RPMI7951 (cell line): ENCODE measurements at places on chromosomes 1 and 21.

DNA sequence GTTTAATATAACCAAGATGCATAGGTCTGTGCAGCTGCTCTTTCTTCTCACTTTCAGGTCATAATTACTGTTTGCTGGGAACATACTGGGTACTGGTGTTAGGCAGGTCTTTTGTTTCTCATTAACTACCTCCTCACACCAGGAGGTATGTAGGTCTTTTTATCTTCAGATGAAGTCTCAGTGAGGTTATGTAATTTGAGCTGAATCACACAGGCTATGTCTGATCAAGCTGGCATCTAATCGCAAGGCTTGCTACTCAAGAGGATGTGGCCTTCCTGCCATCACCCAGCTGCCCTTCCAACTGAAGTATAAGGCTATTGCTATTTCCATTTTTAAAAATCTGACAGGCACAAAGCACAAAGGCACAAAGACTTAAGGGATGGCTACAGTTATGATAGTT lies 96.4 kb downstream of the RUNX1 start:
- DNase-seq, result no peak

DNA sequence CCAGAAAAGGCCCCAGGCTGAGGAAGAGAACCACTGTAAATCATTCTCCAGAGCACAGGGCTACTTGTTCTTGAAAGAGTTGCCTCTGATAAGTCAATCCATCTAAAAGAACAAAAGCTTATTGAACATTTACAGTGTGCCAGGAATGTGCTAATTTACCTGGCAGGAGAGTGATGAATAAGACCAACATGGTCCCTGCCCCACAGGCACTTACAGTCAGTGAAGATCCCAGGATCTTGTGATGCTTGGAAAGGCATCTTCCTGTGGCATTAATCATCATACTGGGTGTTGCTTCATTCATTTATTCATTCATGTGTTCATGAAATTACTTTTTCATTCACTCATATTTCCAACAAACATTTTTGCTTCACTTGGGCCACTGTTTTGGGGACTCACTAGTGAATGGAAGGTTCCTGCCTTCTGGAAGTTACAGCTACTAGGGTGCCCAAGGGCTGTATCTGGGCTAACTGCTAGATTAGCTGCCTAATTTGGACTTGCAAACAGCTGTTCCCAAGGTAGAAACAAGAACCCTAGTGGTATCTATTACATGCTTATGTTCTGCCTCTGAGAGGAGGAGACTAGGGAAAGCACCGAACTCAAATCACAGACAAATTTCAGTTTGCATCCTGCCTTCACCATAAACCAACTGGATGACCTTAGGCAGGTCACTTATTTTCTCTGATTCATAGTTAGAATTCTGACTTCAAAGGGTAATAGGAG lies 133.5 kb downstream of the CLIC6 start:
- DNase-seq, result peak; percentile 30

DNA sequence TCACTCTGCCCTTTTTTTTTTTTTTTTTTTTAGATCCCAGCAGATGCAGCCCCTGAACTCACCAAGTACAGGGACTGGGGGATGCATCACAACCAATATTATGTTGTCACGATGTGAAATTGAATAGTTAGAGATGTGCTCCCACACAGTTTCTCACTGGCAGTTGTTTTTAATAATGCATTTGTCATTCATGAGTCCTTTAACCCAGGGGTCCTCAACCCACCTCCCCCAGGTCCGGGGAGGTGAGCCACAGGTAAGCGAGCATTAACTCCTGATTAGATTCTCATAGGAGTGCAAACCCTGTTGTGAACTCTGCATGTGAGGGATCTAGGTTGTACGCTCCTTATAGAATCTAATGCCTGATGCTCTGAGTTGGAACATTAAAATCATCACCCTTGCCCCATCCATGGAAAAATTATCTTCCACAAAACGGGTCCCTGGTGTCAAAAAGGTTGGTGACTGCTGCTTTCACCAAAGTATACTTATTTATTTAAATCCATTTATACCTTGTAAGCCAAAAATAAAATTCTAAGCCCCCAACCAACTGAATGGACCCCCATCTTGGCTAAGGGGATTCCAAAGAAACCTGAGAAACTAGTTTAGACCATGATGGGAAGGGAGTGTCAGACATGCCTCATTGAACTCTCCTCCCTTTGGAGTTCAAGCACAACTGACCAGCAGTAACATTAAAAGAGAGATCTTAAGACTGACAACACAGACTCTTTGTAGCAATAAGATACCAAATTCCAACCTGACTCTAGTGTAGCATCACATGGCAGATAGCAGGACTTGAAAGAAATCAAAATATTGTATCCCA lies 119.3 kb upstream of the ATP1A1 start:
- DNase-seq, result no peak

- no peak for DNase-seq
Observed at GRCh38 chr1:177798614-177799013, 171.2 kb downstream of the SEC16B start.

DNA sequence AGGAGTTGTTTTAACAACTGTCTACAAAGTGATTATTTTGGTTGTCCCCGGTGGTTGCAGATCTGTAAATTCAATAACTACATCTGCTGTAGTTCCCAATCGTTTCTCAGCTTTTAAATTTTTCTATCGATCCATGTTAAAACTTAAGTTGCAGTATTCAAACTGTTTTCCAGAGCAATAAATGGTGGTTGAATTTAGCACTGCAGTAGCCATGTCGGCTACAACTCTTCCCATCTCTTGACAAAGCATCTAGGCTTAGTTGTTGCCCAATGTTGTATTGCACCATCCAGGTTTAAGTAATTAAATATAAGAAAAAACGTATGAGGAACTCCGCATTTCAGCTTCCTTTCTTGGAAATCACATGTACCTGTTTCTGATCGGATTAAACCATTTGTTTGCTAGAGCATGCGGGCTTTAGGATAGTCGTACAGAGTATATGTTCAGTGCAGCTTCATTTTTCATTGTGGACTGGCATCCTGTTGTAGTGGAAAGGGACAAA lies 996 bp downstream of the CNIH4 start:
- no peak for DNase-seq

GRCh38 chr1:185645162-185645640 lies 89.0 kb upstream of the HMCN1 start:
- peak; percentile 75 for DNase-seq

DNA sequence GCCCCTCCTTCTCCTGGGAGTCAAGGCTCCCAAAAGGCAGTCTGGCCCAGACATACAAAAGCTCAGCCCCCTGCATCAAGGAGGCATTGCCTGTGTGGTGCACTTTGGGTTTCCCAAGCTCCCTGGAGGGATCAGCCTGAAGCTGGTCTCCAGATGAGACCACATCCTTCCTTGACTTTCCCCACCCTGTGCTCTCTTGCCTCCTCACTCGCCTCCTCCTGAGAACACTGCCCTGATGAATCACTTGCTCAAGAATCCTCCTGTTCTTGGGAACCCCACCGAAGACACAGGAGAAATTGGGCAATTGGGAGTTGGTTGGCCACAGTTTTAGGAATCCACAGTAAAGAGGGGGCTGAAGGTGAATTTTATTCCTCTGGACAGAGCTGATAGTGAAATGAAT lies 34.8 kb upstream of the LYST start:
- DNase-seq, result peak; percentile 83

DNA sequence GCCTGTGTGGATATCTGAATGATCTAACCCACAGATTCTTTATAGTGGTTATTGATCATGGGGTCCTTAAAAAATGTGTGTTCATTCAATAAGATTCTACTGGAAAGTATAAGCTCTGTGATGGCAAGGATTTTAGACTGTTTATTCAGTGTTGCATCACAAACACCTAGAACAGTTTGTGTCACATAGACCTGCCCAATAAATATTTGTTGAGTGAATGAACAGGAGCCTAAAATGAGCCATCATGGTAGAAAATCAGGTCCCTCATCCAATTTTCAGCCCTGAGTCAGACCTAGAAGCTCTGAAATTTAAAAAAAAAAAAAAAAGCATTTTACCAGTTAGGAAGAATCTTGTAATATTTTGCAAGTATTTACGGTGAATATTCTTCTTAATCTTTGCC lies 2.3 kb upstream of the RGSL1 start:
- DNase-seq, result no peak

DNA sequence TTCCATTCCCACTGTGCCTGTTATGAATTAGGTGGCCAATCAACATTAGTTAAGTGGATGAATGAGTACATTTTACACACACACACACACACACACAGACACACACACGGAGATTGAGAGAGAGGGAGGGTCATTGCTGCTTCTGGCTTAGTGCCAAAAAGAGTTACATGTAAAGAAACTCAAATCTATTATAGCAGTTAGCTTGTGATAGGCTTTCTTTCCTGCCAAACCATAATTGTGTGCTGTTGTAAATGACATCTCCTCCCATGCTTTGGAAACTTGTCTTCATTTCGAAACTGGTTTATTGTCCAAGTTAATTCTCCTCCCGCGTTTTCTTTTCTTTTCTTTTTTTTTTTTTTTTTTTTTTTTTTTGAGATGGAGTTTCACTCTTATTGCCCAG lies 1.4 kb upstream of the MT1HL1 start:
- DNase-seq, result no peak

- DNase-seq, result no peak
Observed at GRCh38 chr1:228733576-228733975, 1.7 kb upstream of the RHOU start.

DNA sequence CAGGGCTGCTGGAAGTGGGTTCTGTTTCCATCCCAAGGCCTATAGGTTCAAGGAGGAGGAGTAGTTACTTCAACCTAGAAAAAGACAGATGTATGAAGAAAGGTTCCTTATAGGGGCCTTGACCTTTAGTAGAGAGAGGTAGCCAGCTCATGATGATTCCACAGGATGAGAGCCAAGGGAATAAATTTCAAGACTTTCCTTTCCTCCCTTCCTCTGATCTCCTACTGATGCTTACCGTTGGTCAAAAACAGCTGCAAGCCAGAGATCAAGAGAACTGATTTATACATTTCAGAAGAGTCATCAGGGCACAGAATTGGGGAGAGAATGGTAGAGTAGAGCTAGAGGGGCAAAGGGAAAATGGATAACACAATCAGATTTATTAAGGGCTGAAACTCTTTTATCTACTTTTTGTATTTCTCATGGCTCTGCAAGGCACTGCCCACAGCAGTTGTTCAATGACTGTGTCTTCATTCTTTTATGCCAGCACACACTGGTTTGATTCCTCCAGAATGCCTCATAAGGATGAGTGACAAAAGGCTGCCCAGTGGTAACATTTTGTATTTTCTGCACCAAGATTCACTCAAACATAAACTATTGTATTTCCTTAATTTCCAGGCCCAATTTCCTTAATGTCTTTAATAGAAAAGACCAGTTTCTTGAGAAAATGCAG lies 37.4 kb downstream of the AK5 start:
- no peak for DNase-seq

DNA sequence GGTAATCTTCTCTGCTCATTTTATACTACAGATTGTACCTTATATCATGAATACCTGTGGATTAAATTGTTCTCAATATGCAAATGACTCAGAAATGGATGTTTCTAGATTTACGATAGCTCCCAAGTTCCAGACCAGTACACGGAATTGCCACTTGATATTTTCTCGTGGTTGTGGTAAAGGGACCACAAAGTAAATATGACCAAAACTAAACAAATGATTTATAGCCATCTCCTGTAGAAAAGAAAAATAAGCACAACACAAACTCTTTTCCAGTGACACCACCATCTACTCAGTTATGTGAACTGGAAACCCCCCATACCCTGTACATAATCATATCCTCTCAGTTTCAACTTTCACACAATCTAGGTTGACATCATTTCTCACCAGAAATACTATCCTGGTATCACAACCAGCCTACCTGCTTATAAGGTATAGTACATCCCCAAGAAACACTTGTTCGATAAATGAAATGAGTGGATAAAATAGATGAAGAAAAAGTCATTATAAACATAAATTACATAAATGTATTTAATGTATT lies 172.3 kb downstream of the ADGRL4 start:
- DNase-seq, result peak; percentile 13

DNA sequence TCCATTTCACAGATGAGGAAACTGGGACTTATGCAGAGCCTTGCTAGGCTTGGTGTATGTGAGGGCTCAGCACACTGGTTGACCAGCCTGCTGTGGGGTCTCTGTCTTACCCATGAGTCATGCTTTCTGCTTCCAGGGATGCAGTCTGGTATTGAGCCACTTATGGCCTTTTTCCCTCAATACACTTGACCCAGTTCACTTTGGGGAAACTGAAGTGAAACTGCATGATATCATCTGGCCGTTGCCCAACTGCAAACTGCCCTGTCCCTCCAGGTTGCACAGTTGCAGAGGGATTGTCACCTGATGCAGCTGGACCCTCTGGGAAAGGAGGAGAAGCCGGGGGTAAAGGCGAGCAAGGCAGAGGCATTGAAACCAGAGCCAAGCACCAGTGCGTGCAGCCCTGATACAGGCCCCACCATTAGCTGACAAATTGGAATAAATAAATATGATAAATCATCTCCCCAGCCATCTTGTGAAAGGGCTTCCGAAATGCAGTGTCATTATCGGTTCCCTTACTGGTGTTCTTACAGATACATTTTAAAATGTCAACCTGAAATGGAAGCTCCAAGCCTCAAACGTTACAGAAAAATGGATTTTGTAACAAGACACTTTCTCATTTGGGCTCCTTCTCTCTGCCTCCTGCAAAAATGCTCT lies 39.3 kb upstream of the DUSP10 start:
- DNase-seq, result peak; percentile 22

DNA sequence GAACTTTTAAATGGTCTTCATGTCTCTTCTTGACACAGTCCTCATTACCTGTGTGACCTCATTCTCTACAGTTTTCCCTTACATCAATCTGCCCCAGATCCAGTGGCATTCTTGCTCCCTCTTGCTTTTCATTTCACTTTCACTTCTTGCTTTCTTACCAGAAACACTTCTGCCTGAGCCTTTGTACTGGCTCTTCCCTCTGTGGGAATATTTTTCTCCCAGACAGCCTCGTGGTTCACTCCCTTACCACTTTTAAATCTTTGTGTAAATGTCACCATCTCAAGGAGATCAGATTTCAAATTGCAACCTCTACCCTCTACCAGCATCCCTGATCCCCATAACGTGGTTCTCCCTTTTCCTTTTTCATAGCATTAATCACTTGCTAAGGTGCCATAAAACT lies 73.2 kb downstream of the DISC1 start:
- no peak for DNase-seq

DNA sequence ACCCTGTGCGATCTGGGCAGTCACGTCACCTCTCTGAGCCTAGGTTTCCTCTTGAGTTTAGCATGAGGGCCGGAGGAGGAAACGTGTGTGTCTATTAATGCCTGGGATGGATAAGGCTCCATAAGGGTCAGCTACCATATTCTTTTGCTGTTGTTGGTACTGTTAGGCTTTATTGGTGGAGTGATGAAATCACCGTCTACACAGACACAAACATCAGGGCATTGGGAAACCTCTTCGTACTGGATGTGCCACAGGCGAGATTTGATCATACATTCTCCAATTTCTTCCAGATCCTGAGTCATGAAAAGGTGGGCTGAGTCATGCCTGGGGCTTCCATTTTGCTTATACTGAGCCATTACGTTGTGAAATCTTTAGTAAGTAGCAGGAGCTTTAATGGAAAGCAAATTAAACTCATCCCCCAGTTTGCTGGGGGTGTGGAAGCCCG lies 24.9 kb upstream of the GRHL3 start:
- peak; percentile 95 for DNase-seq

DNA sequence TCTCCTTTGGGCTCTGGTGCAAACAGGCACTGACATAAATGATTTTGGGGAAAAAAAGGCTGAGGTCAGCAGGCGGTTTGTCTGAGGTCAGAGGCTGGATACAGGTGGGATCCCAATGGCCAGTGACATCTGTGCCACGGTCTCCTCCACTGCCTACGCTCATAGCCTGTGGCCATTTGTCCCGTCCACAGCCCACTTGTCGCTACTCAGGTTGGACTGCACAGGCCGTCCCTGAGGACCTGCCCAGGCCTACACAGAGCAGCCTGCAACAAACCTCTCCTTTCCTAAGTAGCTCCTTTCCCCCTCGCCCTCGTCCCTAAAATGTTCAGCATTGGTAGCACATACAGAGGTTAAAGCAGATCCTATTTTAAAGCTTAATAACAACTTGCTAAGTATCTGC lies 150.7 kb downstream of the ZBTB18 start:
- DNase-seq, result no peak
